ENCODE measurements at places on chromosomes 6 and 20. TPM values are rescaled to one million over a fixed set of nuclear protein-coding genes. Genes with fewer than 3 reads are reported as not detected.

The MICB gene
- 0.66 TPM for total RNA-seq

DNA sequence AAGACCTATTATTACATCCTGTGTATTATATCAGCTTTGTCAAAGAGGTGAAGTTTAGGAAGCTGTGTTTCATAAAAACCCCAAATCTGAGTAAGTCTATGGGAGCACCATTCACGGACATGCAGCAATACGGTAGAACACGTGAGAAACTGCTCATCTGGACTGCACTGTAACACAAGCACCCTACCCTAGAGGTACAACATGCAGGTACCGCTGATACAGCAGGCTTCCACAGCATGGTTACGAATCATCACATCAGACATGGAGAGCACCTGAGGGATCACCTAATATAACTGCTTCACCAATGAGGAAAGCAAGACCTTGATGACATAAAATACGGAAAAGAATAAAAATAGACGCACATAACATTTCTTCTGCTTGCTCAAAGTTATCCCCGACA is 96.7 kb downstream of the GMDS start:
- no peak for DNase-seq

GRCh38 chr6:135271626-135272025 is 90.5 kb downstream of the MYB start:
- no peak for DNase-seq

GRCh38 chr6:170167657-170168159 is 123.2 kb downstream of the DLL1 start:
- DNase-seq = no peak

DNA sequence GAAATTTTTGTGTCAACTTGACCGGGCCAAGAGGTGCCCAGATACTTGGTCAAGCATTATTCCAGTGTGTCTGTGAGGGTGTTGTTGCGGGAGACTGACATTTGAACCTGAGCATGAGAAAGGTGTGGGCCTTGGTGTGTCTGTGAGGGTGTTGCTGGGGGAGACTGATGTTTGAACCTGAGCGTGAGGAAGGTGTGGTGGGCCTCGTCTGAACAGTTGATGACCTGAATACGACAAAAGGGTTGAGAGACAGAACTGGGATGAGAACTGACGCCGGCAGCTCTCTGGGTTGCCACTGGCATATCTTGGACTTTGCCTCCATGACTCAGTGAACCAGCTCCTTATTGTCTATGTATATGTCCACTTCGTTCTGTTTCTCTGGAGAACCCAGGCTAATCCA is 240.5 kb downstream of the ERMARD start:
- no peak for DNase-seq

DNA sequence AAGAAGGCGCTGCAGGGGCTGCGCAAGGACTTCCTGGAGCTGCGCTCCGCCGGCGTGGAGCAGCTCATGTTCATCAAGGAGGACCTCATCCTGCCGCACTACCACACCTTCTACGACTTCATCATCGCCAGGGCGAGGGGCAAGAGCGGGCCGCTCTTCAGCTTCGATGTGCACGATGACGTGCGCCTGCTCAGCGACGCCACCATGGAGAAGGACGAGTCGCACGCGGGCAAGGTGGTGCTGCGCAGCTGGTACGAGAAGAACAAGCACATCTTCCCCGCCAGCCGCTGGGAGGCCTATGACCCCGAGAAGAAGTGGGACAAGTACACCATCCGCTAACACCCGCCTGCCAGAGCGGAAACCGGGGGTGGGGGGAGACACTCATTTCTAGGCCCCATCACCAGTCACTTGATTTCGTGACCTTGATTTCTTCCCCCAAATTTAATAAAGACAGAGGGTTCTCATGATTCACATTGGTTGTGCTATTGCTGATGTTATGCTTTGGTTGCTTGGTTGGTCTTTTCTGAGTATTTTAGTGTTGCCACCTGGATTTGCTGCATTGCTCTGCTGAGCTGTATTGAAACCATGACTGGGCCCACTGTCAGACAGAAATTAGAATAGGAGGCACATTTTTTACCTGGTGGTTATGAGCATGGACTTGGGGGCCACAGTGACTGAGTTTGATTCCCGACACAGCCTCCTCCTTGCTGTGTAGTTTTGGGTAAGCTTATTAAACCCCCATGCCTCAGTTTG is 1.5 kb downstream of the FAM50B start:
- no peak for DNase-seq

DNA sequence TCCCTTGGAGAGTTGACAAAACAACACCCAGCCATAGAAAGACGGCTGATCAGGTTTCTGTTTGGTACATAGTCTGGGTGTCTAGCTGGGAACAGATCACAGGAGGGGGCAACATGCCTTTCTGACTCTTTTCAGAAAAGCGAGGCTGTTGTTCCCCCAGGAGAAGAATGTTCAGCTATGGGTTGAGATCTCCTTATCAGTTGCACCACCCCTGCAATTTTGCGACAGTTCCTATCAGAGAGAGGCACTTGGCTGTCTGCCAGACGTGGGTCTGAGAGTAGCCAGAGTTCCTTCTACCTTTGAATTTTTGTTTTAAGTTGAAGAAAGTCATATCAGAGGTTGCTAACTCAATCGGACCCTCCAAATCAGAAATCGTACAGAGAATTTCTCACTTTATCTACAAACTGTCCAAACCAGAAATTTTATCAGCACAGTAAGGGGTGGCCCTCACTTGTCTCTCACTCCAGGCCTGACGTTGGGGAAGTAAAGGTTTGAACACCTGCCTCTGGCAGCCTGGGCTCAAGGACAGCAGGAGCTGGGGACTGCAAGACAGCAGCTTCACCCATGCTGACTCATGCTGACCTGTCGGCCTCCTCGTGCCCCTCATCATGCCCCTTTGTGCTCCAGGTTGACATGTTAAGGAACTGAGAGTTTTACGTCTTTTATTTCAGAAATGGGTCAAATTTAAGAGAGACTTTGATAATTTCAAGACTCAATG is 42.3 kb downstream of the TMC2 start:
- DNase-seq = no peak

All from HT-29 (cell line).